Kidney tubule cell (primary cell): ENCODE measurements at places on chromosomes 3 and 15.

DNA sequence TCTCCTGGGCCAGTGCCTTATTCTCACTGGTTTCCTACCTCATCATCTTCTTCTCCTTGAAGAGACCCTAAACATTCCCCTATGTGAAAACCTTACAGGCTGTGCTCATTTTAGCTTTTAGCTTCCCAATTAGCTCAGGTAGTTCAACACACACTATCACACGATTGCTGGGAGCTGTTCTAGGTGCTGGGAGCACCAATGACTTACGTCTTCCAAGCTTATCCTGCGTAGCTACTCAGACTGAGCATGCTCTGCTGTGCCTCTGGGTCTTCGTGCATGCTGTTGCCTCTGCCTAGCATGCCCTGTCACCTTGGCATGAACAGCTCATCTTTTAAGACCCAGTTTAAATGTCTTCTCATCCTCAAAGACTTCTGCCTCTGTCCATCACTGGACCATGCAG lies 55.7 kb upstream of the APEH start:
- no peak for DNase-seq

DNA sequence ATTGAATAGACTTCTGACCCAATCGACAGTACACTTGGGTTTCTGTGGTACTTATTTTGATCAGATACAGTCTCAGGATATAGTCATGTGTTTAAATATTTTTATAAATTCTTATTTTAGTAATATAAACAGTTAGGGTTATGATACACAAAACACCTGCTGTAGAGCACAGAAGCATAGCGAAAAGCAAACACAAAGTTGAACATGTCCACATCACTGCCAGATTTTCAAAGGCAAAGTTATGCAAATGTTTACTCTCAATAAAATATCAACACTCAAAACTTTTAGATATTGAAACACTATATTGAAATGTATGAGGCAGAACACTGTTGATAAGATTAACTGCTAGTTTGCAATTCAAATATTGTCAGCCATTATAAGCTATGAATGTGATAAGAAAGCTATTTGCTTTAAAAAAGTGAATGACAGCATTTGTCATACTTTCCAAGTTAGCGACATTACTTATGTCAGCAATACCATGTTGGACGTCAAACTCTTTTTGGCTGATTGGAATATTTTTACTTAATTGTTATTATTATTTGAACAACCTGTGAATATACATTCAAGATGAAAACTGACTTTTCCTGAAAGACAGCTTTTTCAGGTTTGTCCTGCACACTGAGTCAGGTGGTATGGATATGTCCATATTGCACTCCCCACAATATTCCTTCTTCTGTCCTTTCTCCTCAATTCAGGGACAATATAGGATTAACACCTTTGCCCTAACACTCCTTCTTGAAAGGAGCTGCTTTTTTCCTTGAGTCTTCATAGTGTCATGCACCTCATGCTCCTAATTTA lies 367.1 kb downstream of the EPHA3 start:
- DNase-seq, result no peak

- no peak for DNase-seq
Measured at GRCh38 chr3:10194328-10195071, 29.8 kb downstream of the IRAK2 start.

GRCh38 chr3:58025837-58026569 lies 17.8 kb downstream of the FLNB start:
- peak; percentile 73 for DNase-seq

GRCh38 chr3:84487296-84487695 lies 471.5 kb upstream of the CADM2 start:
- DNase-seq, result no peak

GRCh38 chr15:65551183-65551582 lies 20.9 kb downstream of the HACD3 start:
- DNase-seq, result no peak

DNA sequence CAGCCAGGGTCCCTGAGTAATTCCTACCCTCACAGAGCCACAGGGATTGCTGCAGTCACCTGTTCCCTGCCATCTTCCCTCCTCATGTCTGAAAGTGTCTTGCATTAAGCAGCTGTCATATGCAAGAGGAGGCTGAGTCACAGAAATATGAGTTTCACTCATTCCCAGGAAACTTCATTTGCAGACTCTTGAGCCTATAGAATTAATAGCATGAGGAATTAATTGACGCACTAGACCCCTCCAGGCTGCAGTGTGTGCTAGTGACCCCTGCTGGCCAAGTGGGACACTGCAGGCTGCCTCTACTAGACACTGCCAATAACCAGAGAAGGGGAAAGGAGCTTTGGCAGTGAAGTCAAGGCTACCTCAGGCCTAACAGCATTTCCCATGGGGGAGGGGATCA lies 50.6 kb upstream of the SLC6A1 start:
- DNase-seq, result peak; percentile 4

DNA sequence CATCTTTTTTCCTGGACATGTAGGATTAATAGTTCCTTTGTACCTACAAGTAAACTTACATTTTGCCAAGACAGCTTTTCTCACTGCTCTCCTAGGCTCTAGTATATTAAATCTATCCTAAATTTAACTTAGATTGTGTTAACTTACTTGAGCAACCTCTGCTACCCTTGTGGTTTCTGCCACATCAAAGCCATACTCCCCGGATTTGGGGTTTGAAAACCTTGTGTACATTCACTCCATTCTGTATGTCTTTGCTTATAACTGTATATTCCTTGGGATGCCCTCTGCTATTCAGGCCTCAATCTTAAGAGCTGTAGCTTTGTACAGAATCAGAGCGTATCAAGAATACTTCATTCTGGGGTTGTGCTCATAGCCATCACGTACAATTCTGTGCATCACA lies 60.4 kb downstream of the ARIH1 start:
- DNase-seq, result no peak

DNA sequence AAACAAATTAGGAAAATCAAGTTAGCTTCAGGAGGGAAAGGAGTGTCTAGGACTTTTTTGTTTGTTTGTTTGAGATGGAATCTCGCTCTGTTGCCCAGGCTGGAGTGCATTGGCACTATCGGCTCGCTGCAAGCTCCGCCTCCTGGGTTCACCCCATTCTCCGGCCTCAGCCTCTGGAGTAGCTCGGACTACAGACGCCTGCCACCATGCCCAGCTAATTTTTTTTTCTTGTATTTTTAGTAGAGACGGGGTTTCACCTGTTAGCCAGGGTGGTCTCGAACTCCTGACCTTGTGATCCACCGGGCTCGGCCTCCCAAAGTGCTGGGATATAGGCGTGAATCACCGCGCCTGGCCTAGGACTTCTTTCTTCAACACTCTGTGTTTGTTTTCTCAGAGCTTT lies 171.1 kb downstream of the NLGN1 start:
- no peak for DNase-seq

DNA sequence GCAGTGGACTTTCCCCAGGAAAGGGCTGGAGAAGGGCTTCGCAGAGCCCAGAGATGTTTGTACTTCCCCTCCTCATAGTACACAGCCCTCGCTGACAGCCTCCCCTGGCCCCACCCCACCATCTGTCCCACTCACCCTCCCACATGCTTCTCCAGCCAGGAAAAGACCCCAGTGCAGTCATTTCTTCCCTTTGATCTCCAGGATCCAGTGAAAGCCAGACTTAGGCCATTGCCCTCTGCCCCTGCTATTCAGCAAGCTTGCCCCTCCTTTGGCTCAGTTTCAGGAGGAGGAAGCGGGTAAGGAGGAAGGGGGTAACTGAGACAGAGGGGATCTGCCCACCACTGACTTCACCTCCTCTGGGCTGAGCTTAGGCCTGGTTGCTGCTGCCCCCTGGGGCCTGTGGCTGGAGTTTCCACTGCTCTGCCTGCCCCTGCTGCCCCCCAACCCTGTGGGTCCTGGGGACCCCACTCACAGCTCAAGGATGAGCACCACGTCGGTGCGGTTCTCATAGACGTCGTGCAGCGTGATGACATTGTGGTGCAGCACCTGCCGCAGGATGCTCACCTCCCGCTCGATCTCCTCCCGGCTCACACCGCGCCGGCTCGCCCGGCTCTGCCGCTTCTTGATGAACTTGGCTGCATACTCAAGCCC lies 63.1 kb downstream of the DAPK2 start:
- DNase-seq, result no peak

GRCh38 chr3:58336135-58336882 lies 3.6 kb downstream of the PXK start:
- DNase-seq, result peak; percentile 90

- no peak for DNase-seq
Measured at GRCh38 chr3:144989807-144990206, 1018.2 kb downstream of the DIPK2A start.

DNA sequence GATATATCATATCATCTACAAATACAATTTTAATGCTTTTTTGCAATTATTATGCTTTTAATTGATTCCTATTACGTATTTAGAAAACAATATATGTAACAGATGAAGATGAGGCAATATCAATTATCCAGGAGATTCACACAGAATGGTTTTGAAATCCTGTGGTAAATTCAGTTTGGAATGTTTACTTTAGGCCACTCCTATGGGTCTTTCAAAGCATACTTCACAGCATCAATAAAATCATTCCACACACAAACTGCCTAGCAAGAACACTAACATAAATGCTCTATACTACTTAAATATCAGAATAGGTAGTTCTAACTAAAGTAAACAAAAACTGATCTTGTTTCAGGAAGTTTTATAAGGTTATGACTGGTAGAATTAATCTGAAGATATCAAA lies 90.5 kb downstream of the FAM227B start:
- DNase-seq, result no peak
